ENCODE measurements at places on chromosomes 5 and 9. TPM values are rescaled to one million over a fixed set of nuclear protein-coding genes. Genes with fewer than 3 reads are reported as not detected.

DNA sequence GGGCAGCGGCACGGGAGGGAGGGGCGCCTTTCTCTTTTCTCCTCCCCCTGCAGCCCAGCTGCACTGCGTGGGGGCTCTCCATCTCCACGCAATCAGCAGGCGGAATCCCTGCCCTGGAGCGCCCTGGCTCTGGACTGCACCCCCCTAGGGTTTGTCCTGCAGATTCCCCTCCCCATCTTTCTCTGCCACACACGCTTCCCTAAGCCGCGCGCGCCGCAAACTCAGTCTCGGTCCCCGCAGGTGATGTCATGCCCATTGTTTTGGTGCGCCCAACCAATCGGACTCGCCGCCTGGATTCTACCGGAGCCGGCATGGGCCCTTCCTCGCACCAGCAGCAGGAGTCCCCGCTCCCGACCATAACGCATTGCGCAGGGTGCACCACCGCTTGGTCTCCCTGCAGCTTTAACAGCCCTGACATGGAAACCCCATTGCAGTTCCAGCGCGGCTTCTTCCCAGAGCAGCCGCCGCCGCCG lies at the start of gene KCNN2:
Gene KCNN2 (plus strand): TSS at position 347 of the 473 bp plus-strand sequence. CDS start 70 bp downstream, at position 417.
- no peak for DNase-seq

GRCh38 chr5:147446523-147446922 lies 63.3 kb downstream of the DPYSL3 start:
- DNase-seq, result no peak

- DNase-seq, result no peak
These were observed 45.2 kb downstream of the ANKDD1B start for GRCh38 chr5:75656311-75657003.

- no peak for DNase-seq
These were observed 365.2 kb upstream of the TUSC1 start for GRCh38 chr9:26043431-26043830.

DNA sequence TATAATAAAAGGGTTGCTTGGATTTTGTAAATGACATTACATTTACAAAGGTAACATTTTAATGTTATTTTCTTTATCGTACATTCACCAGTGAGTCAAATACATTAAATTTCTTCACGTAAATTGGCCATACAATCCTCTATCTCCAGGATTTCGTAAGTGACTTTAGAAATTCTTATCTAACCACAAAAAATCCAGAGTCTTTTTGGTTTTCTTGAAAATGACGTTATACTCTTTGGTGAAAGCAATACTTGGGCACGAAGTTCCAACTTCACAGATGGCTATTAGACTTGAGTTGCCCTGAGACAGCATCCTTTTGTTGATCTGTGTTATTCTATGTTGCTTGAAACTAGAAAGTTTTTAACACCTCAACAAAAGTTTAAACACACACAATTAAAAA lies 87.4 kb upstream of the CDH10 start:
- no peak for DNase-seq

- no peak for DNase-seq
These were observed 134.5 kb downstream of the TRIO start for GRCh38 chr5:14277385-14278320.

- no peak for DNase-seq
These were observed 77.4 kb downstream of the MSX2 start for GRCh38 chr5:174801798-174802197.

GRCh38 chr5:136491806-136492205 lies 126.5 kb upstream of the TRPC7 start:
- DNase-seq, result no peak

DNA sequence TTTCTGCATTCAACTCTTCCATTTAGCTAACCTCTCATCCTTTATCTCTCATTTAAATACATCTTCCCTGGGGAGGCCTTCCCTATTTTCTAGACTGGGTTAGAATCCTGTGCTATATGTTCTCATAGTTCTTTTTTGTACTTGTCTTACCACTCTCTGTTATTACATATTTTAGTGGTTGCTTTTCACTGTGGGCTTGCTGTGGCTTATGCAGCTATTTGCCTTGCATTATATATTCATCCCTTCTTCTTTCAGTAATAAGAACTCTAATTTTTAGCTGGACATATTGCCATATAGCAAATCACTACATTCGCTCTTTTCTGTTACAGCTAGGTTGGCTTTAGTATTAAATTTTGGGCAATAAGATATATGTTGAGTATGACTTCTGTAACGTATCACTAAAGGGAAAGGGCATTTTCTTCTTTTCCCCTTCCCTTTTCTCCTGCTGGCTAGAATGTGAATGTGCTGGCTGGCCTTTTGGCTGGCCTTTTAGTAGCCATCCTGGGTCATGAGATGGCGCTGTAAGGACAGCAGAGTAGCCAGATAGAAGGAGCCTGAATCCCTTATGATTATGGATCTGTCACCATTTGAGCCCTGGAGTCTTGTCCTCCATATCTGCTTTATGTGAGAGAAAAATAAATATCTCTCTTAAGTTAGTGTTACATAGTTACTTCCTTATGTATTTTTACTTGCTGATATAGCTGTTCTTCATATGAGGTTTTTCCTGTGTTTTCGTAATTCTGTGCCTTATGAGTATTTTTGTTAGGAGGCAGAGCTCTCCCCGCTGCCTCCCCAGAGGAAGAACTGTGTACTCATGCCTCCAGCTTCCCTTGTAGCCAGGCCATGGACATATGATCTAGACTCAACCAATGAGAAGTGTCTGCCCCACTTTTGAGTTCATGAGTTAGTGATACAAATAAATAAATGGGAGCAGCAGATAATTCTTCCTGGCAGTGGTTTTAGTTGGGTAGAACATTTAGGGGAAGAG lies 65.8 kb downstream of the NDUFAF2 start:
- no peak for DNase-seq

- no peak for DNase-seq
These were observed 167.6 kb upstream of the MSX2 start for GRCh38 chr5:174556756-174557155.

DNA sequence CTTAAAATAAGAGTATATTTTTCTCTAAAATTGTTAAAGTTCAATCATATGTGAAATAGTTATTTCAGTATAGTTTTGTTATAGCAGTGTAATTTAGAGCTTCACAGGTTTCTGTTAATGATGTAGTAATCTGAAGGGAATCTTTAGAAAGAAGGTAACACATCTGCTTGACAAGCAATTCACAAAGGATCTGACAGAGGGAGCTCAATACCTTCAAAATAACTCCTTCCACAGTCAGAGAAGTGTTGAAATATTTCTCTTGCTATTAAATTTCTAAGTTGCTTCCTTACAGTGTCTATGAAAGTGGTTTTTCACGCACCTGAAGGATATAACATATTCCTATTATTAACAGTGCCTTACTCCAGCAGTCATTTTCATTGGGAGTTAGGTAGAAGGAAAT lies 44.9 kb downstream of the SLC25A51 start:
- DNase-seq, result no peak

DNA sequence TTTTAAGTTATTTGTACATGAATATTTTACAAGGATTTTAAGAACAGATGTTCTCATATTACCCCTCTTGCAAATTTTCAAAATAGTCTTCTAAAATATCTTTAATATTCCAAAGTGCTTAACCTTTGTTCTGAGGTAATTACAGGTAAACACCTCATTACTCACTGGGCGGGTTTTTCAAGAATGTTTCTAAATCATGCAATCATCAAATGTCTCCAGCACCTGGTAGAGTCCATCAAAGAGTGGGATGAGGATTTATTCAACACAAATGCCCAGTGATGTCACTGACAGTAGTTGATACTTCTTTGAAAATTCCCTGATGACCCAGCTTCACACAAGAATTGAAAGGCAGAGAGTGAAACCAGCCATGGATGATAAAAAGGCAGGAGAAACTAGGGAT lies 114.4 kb downstream of the SEC61B start:
- DNase-seq, result no peak

DNA sequence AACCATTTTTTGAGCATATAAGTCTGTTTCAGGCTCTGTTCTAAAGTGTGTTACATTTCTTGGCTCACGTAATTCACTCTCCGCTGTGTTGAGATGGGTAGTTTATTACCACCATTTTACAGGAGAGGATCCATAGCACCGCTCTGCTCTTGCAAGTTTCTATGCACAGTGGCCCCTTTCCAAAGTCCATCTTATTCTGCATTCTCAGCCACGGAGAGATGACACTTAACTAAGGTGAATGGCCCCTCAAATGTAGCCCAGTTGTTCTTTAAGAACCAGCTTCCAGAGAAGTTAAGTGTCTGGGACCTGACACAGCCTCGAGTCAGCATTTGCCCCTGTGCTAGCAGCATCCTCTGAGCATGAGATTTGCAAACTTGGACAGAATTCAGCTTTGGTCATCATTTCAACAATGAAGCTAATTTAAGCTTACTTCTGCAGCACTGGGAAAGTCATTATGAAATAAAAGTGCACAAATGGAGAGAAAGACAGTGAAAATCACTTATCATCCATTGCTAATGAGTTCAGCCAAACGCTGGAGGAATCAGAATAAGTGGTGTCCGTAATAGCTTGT lies 61.9 kb downstream of the FAM78A start:
- no peak for DNase-seq

- peak; percentile 55 for DNase-seq
These were observed 716 bp downstream of the PROB1 start for GRCh38 chr5:139394123-139394653.

DNA sequence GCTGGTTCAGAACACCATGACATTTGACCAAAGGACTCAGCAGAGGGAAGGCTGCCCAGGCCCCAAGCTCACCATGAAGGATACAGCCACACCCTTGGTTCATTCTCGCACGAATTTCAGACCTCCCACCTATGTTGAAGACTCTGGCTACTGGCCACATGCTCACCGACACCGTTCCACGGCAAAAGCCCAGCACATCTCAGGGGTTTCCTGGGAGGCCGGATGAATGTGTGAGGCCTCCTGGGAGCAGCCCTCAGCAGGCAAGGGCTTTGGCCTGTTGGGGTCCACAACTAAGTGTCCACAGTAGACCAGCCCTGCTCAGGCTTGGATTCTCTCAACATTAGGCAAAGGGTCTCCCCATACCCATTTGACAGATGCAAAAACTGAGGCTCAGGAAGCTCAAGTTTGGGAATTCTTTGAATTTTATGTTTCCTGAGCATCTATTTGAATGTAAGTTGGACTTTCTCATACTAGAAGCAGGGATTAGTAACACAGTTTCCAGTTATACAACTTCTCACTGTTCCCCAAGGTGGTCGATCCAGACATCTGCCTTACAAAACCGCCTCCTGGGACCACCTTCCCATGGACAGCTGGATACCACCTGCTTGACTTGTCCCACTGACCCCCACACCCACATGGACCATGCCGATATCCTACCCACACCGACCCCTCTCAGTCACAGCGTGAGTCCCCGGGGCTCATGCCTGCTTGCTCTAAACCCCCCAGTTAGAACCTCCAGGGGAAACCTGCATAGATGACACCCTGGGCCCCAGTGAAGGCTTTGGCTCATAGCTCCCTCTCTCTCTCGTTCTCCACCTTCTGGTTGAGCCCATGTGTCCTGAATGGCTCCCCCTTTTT lies 27.9 kb downstream of the CCT5 start:
- no peak for DNase-seq

DNA sequence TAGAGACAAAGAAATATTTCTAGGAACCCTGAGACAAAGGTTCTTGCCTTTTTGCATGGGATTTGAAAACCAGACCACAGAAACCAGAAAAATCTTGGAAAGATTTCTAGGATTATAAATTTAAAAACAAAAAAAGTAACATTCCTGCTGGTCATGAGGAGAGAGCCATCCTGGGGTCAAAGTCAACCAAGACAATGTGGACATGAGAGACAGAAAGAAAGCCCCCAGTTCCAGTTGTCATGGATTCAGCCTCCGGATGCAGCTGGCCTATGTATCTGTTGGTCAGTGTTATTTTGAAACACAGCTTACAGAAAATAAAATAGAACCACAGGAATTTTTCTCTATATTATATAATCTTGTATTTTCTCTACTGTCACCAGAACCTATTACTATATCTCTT lies 24.4 kb upstream of the RGMB start:
- no peak for DNase-seq

DNA sequence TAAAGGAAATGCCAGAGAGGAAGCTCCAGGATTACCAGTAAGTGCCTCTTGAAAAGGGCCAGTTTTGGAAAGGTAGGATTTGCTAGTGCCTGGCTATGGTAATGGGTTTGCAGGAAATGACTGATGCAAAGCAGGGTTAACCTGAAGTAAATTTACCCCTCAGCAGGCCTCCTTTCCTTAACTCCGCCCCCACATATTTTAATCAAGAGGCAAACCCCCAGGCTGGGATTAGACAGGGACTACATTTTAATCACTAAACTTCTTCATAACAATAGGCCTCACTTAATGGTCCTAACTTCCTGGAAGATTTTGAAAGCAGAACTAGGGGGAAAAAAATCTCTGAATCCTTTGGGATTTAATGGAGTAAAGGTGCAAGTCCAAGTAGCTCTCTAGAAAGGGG lies 10.2 kb upstream of the SLC1A3 start:
- DNase-seq, result no peak

GRCh38 chr5:164394686-164395194 lies 889.3 kb downstream of the MAT2B start:
- DNase-seq, result no peak

- no peak for DNase-seq
These were observed 100.3 kb upstream of the RAPGEF1 start for GRCh38 chr9:131840220-131840619.

PITX1 gene
- total RNA-seq, result 0.25 TPM

GABRP gene
- not detected for total RNA-seq

FIBCD1 gene
- total RNA-seq, result not detected

OMD gene
- total RNA-seq, result not detected

CFAP77 gene
- not detected for total RNA-seq

PPP2CA gene
- 132 TPM for total RNA-seq

SYNPO gene
- total RNA-seq, result 0.14 TPM

ZNF483 gene
- total RNA-seq, result 2.3 TPM

CYLC2 gene
- not detected for total RNA-seq

Data from activated naive CD4-positive, alpha-beta T cell treated with anti-CD3 and anti-CD28 coated beads for 36 hours (primary cell).